WTC11 (cell line): ENCODE measurements at places on chromosomes 1 and 21.

GRCh38 chr1:235018720-235019444 is 109.8 kb downstream of the TOMM20 start:
- peaks cover 23% of the 10 kb centered on the region for H3K4me1 ChIP-seq
- no peak overlapping the region for H3K27ac ChIP-seq
- H3K4me3 ChIP-seq = no peak overlapping the region
- no peaks in the 10 kb centered on the region; the same call in 1 of the 2 replicates for H3K27me3 ChIP-seq
- DNase-seq = no peak
- no peaks in the 10 kb centered on the region for H3K36me3 ChIP-seq

DNA sequence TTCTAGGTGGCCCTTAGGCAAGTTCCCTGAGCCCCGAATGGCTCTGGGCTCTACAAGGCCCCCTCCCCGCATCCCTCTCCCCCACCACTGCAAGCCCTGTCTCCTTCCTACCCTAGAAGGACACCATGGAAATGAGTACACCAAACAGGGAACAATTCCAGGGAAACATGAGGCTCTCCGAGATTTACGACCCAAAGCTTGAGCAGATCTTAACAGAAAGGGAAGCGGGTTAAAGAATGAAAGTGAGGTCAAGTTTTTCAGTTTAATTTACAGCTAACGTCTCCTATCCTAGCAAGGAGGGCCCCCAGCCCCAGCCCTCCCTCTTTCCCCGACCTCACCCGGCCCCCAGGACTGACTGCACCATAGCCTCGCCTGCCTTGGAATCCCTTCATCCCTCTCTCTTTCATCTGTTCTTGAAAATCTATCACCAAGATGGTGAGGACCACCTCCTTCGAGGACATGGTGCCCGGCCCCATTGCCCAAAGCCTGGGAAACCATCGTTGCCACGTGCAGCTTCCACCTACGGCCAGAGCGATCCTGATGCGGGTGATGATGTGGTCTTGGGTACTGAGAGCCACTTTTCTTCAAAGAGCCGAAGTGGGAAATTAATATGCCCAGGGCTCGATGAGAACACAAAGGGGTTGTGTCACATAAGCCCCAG is 30.5 kb downstream of the SIM2 start:
- H3K36me3 ChIP-seq = no peaks in the 10 kb centered on the region
- no peak for DNase-seq
- no peaks in the 10 kb centered on the region; the same call in none of the 2 replicates for H3K27me3 ChIP-seq
- no peak overlapping the region for H3K27ac ChIP-seq
- no peak overlapping the region for H3K4me3 ChIP-seq
- no peaks in the 10 kb centered on the region for H3K4me1 ChIP-seq

GRCh38 chr1:207286786-207287468 is 34.6 kb upstream of the CD55 start:
- H3K4me1 ChIP-seq = peaks cover 22% of the 10 kb centered on the region
- no peak for DNase-seq
- peaks cover 14% of the 10 kb centered on the region for H3K36me3 ChIP-seq
- no peak overlapping the region for H3K4me3 ChIP-seq
- H3K27ac ChIP-seq = no peak overlapping the region

- H3K4me3 ChIP-seq = no peak overlapping the region
- peak overlapping the region; percentile 50; the same call in 1 of the 2 replicates for H3K27ac ChIP-seq
- H3K36me3 ChIP-seq = peaks cover 2% of the 10 kb centered on the region; the same call in 1 of the 2 replicates
- peaks cover 28% of the 10 kb centered on the region for H3K4me1 ChIP-seq
- H3K27me3 ChIP-seq = peaks cover 8% of the 10 kb centered on the region
Observed at GRCh38 chr1:21673277-21673780, 4.2 kb upstream of the RAP1GAP start.

DNA sequence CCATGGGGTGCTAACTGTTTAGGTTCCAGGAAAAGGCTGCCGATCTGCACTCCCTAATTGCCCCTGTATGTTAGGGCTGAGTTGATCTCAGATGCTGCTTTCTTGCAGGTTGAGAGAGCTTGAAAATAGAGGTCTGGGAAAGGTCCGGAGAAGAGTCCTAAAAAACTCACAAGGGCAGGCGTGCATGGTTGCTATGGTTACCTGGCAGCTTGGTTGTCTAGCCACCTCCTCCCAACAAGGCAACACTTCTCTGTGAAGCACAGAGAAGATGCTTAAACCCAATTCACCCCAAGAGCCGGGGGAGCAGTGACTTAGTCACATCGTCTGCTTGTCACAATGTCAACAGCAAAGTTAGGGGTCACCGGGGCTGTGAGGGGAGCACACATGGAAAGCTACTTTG is 31.0 kb upstream of the LRRC52 start:
- no peak overlapping the region for H3K27ac ChIP-seq
- H3K27me3 ChIP-seq = no peaks in the 10 kb centered on the region; the same call in 1 of the 2 replicates
- no peak overlapping the region for H3K4me3 ChIP-seq
- DNase-seq = peak; percentile 12
- H3K36me3 ChIP-seq = no peaks in the 10 kb centered on the region
